Stimulated activated CD4-positive, alpha-beta T cell treated with anti-CD3 and anti-CD28 coated beads, Interleukin-1b, Interleukin-23, amount 100 ng/mL, for 1 hour (primary cell): ENCODE measurements at places on chromosomes 13 and 19.

GRCh38 chr19:57719901-57720519, 7.4 kb downstream of the ZNF671 start:
- DNase-seq, result no peak

- no peak for DNase-seq
These were observed 21.6 kb downstream of the MAST3 start for GRCh38 chr19:18119013-18119716.

DNA sequence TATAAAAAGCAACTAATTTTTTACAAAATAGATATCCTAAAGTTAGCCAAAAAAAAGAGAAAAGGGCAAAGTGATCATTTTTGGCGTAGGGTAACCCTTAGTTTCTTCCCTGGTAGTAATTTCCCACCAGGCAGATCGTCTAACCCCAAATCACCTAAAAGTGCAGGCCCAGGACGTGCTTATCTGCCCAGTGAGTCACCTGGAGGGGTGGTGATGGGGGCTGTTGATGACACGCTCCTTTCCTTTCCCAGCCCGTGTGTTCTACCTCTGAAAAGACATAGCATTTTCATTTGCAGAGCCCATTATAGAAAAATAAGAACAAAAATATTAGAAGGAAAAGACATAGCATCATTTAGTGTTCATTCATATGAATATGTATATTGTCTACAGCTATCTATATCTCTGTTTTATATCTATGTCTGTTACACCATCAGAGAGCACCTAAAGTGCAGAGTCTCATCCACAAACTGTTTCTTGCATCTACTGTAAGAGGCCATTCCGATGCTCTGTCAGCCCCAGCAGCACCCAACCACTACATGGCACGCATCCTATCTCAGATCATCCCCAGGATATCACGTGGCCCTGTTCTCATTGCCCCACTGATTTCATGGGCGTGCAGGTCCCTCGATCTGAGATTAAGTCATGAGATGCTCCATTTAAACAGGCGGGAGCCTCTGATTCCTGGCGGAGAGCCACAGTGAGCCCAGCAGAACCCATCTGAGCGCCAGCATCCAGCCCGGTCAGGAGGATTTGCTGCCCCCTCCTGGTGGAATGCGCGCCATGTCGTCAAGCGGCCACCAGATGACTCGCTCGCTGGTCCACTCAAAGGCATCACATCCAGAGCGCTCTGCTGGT, 8.5 kb upstream of the LILRB3 start:
- DNase-seq, result peak; percentile 81

GRCh38 chr13:21079761-21080592, 18.6 kb upstream of the LATS2 start:
- no peak for DNase-seq

DNA sequence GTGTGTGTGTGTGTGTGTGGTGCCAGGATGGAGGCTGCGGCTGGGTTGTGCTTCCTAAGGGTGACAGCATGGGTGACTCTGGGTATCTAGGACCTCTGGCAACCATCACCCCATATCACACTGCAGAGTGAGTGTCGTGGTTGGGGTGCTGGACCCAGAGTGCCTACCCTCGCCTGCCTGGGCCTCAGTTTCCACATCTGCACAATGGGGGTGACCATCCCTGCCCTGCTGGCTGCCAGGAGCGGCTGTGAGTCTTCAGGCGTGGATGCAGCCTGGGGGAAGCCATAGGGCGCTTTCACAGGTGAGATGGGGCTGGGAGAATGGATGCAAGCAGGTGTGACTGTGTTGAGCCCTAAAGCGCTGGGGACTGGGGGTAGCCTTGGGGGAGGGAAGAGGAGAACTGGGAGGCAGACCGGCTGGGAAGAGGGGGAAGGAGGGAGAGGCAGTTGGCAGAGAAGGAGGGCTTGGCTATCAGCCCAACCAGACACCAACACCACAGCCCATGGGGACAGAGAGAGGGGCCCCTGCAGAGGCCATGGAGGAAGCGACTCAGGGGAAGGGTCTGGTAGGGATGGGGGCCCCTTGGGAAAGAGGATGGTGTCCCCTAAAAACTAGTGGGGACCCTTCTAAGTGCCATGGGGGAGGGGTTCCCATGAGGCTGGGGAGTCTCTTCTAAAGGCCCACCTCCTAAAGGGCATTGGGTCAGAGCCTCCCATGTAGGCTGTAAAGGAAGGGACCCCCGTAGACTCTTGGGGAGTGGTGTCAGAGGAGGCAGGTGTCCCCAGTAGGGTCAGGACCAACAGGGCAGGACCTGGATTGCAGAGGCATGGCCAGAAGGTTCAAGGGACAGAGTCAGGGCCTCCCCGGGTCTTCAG, 1.7 kb downstream of the PLPPR2 start:
- DNase-seq, result no peak

GRCh38 chr13:32911506-32911905, 104.7 kb upstream of the KL start:
- no peak for DNase-seq

DNA sequence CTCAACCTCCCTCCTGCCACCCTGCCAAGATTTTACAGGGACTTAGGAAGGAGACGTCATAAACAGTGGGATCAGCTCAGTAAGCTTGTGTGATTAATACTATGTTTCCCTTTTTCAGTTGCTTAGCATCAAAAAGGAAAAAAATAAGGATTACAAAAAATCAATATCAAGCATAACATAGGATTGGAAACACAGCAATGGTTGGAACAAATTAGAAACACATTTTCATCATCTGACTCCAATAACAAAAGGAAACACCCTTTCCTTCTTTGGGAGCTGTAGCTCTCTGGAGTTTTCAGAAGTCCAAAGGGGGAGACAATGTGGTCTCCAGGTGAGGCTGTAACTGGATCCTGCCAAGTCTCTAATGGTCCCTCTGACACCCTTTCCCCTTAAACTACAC, 233.4 kb downstream of the B3GLCT start:
- no peak for DNase-seq

GRCh38 chr13:29457299-29457698, 138.2 kb downstream of the SLC7A1 start:
- no peak for DNase-seq

GRCh38 chr19:46861691-46862502, 1.1 kb downstream of the ARHGAP35 start:
- DNase-seq, result no peak

GRCh38 chr13:24083722-24084421, 76.6 kb upstream of the SPATA13 start:
- no peak for DNase-seq

GRCh38 chr13:49820591-49821215, 28.2 kb upstream of the KPNA3 start:
- DNase-seq, result no peak

DNA sequence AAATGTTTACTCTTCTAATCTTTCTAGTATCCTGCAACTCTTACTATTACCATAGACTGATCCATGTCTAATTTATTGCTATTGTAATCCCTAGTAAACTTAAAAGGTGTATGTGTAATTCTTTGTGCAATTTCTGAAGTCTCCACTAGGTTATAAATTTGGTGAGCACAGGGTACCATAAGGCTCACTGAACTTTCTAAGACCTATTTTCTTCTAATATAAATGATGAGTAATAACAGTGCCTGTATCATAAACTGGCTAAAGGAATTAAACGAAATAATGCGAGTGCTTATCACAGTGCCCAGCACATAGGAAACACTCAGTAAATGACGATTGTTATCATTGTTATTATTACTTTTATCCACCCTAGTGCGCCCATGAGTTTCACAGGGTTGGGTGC, 119.1 kb downstream of the KLF12 start:
- DNase-seq, result no peak

GRCh38 chr13:75770164-75770563, 134.0 kb downstream of the LMO7 start:
- no peak for DNase-seq

DNA sequence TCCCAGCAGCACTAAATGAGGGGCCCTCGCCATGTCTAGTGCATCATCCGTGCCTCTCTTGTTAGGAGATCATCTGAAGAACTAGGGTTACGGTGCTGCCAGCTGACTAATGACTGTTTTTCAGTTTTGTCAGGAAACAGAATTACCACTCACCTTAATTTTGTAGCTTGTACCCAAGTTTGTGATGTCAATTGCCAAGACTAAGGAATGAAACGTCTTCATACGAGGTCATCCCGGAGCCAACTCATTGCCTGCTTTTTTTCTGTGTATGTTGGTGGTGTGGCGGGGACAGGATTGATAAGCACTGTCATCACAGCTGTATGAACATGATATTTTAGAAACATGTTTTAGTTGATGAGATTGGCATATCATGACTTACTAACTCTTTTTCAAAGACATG, 100.6 kb downstream of the TNFRSF19 start:
- DNase-seq, result no peak

- no peak for DNase-seq
These were observed 51.7 kb upstream of the EEF1AKMT1 start for GRCh38 chr13:20825477-20825875.

GRCh38 chr13:104253063-104253680, 1187.0 kb upstream of the SLC10A2 start:
- no peak for DNase-seq

DNA sequence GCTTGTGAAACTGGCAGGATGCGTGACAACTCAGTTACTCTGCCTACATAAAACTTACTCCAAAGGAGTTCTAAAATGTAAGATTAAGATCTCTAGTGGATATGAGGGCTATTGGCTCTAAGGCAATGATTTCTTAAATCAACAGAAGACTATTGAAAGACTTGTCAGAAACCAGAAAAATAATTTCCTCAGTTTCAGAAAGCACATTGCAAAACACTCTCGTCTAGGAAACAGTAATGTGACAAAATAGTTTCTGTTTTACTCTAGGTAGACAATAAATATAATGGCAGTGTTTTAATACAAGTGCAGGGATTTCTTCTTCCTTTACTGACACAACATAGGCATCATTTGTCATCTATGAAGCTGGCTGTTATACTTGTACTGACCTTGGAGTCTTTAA, 230.1 kb downstream of the KCTD12 start:
- no peak for DNase-seq

DNA sequence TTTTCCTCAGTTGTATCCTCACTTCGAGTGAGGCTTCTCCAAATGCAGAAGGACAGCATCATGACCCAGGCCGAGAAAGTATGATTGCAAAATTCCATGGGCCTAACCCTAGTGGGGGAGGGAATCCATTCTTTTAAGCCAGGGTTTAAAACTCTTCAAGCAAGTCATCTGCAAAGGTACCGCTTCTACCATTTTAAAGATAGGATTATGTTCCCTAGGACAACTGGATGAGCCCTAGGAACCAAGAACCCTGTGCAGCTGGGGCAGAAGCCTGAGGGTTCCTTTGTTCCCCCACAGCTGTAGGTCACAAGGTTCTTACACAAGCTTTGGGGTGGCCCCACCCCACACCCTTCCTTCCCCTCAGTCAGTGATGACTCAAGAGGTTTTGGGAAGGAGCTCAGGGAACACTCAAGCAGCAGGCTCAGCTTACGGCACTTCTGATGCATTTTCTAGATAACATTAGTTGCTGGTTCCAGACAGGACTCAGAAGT, 13.5 kb downstream of the ARL11 start:
- no peak for DNase-seq

- no peak for DNase-seq
These were observed at the start of gene CERS1 for GRCh38 chr19:18895824-18896341. CERS1 (minus strand) TSS chr19:18896158; CDS start chr19:18896072, 86 bp downstream.

- no peak for DNase-seq
These were observed 30.8 kb upstream of the IGFL1 start for GRCh38 chr19:46198756-46199155.

- DNase-seq, result no peak
These were observed 11.7 kb downstream of the CIC start for GRCh38 chr19:42280815-42281145.

GRCh38 chr19:18477042-18477779, 39.3 kb upstream of the ISYNA1 start:
- no peak for DNase-seq

DNA sequence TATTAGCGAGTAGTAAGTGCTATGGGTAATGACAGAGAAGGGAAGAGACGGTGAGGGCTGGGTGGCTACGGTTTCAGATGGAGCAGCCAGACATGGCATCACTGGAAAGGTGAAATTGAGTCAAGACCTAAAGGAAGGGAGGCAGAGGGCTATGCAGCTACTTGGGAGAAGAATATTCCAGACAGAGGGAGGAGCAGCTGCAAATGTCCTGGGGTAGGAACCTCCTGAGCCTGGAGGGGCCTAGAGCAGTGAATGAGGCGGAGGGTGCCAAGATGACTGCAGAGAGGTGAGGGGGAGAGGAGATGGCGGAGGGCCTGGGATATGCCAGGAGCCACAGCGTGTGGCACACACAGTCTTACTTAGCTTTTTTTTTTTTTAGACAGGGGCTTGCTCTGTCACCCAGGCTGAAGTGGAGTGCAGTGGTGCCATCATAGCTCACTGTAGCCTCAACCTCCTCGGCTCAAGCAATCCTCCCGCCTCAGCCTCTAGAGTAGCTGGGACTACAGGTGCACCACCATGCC, 21.1 kb downstream of the PLEKHF1 start:
- no peak for DNase-seq

- no peak for DNase-seq
These were observed 6.4 kb downstream of the NFIX start for GRCh38 chr19:13001502-13002165.

- no peak for DNase-seq
These were observed 27.5 kb upstream of the KATNAL1 start for GRCh38 chr13:30334663-30335386.

GRCh38 chr19:18046059-18046718, 38.2 kb downstream of the ARRDC2 start:
- no peak for DNase-seq

DNA sequence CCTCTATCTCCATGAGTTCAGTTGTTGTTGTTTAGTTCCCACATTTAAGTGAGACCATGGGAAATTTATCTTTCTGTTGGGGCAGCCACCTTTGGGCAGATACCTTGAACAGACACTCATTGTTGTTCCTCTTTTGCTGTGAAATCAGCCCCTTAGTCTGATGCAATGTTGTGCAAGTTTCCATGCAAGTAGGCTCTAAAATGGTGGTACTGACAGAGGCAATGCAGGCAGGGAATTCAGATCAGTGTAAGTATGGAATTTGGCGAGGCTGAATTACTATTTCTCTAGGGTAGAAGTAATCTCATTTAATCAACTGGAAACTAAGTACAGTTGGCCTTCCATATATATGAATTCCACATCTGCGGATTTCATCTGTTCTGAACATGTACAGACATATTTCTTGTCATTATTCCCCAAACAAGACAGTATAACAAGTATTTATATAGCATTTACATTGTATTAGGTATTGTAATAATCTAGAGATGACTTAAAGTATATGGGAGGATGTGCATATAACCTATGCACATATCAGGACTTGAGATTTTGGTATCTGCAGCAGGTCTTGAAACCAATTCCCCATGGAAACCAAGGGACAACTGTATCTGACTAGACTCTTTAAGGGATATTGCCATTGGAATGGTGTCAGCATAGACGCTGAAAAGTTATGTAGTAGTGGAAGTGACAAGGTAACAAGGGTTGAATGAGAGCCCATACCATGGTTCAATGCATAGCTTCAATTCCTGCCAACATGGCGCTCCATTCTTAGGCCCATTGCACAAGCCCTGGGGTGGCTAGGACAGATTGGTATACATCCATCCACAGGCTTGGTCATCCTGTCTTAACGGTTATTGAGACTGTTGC, 281.5 kb upstream of the HTR2A start:
- DNase-seq, result no peak

- DNase-seq, result no peak
These were observed 255.0 kb upstream of the SLITRK1 start for GRCh38 chr13:84137292-84137691.

- DNase-seq, result no peak
These were observed 7.8 kb upstream of the ATP12A start for GRCh38 chr13:24672141-24673132.

GRCh38 chr13:40271931-40272775, 394.3 kb downstream of the FOXO1 start:
- DNase-seq, result peak; percentile 29
